ENCODE measurements at places on chromosomes 12 and 14. TPM values are rescaled to one million over a fixed set of nuclear protein-coding genes. Genes with fewer than 3 reads are reported as not detected.

C12orf50 gene
- total RNA-seq: not detected

SLC25A47 gene
- total RNA-seq: not detected

PRH2 gene
- not detected for total RNA-seq

CEBPE gene
- total RNA-seq: not detected

DNA sequence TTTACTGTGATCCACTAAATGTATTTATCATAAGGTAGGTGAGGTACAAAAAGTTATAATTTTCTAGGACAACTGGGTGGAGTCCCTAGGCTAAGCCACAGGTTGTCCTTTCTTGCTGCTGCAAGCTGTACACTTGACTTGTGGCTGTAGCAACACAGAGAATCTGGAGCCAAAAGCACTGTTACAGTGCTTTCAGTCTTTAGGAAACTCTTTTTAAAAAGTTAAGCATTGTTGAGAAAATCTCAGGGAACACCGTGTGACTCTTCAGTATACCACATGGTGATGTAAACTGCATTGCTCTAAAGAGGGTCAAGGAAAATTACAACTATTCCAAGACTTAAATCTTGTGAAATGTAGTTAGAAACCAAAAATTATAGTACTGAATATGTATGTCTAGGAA, 11.4 kb downstream of the SLC15A5 start:
- DNase-seq: no peak

DNA sequence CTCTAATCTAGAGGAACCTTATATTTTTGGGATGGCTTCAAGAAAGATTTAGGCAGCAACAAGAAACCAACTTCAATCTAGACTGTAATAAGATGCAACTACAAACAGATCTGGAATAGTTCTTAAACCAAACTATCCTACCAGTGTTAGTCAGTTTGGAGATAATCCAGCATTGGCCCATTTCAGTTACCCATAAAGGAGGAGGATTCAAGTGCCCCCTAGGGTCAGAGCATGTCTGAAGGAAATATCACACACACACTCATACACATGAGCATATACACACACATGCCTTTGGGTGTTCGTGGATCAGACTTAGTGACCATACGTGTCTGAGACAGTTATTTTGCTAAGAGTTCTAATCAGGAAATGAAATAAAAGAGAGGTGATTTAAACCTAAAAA, 261.2 kb downstream of the ADAMTS20 start:
- DNase-seq: no peak

DNA sequence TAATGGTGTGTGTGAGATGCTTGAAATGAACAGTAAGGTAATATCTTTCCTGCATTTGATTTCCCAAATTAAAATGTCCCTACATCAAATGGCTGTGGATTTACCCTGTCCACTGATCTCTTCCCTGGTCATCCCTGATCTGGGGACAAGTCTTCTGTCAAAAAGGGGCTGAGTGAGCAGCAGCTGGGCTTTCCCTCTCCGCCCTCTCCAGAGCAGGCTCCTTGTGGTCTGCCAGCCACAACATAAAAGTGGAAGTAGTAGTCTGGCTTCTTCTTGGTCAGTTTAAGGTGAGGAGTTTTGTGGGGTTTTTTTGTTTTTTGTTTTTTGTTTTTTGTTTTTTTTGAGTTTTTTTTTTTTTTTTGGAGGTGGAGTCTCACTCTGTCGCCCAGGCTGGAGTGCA, 25.2 kb upstream of the PLXNC1 start:
- DNase-seq: no peak

GRCh38 chr14:64654246-64654900, 49.9 kb upstream of the PLEKHG3 start:
- DNase-seq: no peak
